ENCODE measurements at places on chromosomes 1 and 21. TPM values are rescaled to one million over a fixed set of nuclear protein-coding genes. Genes with fewer than 3 reads are reported as not detected.

DNA sequence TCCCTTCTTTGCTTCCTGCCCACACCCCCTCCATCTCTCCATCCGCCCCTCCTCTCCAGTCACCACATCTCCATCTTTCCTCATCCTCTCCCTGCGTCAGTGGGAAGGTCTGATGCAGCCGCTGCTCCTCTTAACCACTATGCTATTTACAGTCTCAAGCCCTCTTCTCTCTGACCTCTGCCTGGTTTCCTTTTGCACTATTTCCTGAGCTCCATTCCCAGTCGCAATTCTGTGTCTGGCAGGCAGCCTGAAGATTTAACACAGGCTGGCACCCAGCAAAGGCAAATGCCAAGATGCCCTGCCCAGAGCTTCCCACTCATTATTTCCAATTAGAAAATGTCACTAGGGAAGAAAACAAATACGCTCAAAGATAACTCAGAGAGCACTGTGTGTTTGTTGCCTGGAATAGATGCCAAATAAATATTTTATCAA, 89.6 kb upstream of the LPGAT1 start:
- no peaks in the 10 kb centered on the region for H3K36me3 ChIP-seq
- no peak overlapping the region for H3K4me3 ChIP-seq
- no peaks in the 10 kb centered on the region for H3K4me1 ChIP-seq
- H3K27me3 ChIP-seq = no peaks in the 10 kb centered on the region
- peak; percentile 73 for DNase-seq

- no peak for DNase-seq
- H3K36me3 ChIP-seq = no peaks in the 10 kb centered on the region
- H3K4me3 ChIP-seq = no peak overlapping the region
- H3K27ac ChIP-seq = no peak overlapping the region
These were observed 108.0 kb downstream of the NRIP1 start for GRCh38 chr21:14956807-14957206.

DNA sequence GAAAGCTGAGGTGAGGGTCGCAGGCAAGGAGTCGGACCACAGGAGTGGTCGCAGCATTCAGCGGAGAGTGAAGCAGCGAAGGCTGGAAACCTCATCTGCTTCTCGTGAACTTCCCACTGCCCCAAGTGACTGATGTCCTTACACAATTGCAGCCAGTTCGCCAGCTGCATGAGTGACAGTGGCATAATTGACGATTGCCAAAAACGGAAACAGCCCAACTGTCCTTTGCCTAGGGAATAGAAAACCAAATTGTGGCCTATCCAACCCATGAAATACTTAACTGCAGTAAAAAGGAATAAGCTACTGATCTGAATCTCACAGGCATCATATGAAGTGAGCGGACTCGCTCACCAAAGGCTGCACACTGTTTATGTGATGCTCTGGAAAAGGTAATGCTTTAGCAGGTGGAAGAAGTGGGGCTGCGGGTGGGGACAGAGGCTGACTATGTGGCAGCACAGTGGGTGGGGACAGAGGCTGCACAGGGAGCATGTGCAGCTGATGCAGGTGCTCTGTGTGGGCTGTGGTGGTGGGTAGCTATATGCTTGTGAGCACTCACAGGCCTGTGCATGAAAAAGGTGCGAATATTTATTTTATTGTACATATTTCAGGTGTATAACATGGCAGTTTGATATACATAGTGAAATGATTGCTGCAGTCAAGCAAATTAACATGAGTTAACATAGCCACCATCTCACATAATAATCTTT, 4.2 kb upstream of the NLRP3 start:
- no peak overlapping the region for H3K4me3 ChIP-seq
- no peaks in the 10 kb centered on the region for H3K4me1 ChIP-seq
- no peaks in the 10 kb centered on the region for H3K27me3 ChIP-seq
- no peak for DNase-seq
- H3K36me3 ChIP-seq = no peaks in the 10 kb centered on the region

GRCh38 chr1:198756470-198756869, 117.6 kb downstream of the PTPRC start:
- no peaks in the 10 kb centered on the region for H3K36me3 ChIP-seq
- no peak overlapping the region for H3K4me3 ChIP-seq
- no peaks in the 10 kb centered on the region for H3K4me1 ChIP-seq
- peaks cover 2% of the 10 kb centered on the region for H3K27me3 ChIP-seq

The RHD gene
- total RNA-seq = not detected

The POGZ gene
- total RNA-seq = 96.0 TPM

The RTCA gene
- total RNA-seq = 26.6 TPM

- no peaks in the 10 kb centered on the region for H3K36me3 ChIP-seq
- H3K27ac ChIP-seq = no peak overlapping the region
- DNase-seq = peak; percentile 62
- H3K27me3 ChIP-seq = no peaks in the 10 kb centered on the region
- no peak overlapping the region for H3K4me3 ChIP-seq
These were observed 158.2 kb upstream of the KLHDC7A start for GRCh38 chr1:18322368-18323032.

The LRRC53 gene
- not detected for total RNA-seq

DNA sequence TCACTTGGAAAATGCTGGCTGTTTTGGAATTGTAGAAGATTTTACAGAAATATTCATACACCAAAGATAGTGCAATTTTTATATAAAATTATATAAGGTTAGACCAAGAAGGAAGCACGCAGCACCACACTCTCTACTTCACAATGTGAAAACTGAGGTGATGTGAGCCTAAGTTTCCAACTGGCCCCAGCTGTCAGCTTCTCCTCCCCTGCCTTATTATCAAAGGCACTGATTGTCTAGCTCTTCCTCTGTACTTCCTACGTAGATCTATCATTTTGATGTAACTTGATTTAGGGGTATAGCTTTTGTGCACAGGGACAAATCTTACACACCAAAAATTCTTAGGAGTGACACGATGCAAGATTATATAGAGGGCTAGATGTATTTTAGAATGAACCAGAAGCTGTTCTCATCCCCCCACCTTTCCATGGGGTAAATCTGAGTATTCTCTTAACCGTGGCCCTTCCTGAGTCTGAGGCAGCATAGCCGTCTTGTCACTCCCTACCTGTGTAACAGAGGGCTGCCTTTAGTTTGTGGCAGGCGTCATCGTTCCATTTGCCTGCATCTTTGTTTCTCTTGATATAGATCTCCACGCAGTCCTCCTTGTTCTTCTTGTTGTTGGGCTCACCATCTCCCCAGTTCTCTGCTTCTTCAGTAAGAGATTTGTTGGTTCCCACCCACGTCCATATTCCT, 3.4 kb downstream of the SELL start:
- no peaks in the 10 kb centered on the region for H3K27me3 ChIP-seq
- no peak overlapping the region for H3K27ac ChIP-seq
- H3K4me3 ChIP-seq = no peak overlapping the region
- no peak for DNase-seq
- no peaks in the 10 kb centered on the region for H3K4me1 ChIP-seq

GRCh38 chr1:107184888-107185287, 44.0 kb downstream of the NTNG1 start:
- H3K4me1 ChIP-seq = no peaks in the 10 kb centered on the region
- no peak overlapping the region for H3K27ac ChIP-seq
- H3K4me3 ChIP-seq = no peak overlapping the region
- H3K27me3 ChIP-seq = no peaks in the 10 kb centered on the region

- H3K4me1 ChIP-seq = peaks cover 2% of the 10 kb centered on the region
- H3K4me3 ChIP-seq = no peak overlapping the region
- DNase-seq = no peak
- H3K36me3 ChIP-seq = no peaks in the 10 kb centered on the region
- no peaks in the 10 kb centered on the region for H3K27me3 ChIP-seq
These were observed 54.2 kb downstream of the JAK1 start for GRCh38 chr1:64912191-64912590.

DNA sequence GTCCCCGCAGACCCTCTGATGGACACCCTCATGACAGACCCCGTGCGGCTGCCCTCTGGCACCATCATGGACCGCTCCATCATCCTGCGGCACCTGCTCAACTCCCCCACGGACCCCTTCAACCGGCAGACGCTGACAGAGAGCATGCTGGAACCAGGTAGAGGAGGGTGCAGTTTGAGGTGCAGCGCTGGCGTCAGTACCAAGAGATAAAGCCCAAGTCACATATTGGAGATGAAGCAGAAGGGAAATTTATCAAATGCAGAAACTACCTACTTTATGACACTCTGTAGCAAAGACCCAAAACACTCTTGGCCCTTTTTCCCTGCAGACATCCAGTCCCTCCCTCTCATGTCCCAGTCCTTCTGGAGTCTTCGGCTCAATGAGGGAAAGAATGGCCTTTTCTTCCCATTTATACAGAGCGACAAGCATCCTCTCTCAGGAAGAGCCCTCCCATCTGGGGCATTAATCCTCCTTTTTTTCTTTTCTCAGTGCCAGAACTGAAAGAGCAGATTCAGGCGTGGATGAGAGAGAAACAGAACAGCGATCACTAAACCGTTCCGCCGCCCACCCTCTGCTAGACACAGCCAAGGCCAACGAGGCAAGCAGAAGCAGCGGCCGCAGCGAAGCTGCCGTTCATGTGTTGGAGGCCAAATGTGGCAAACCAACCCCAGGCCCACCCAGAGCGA, 30.8 kb upstream of the KIF1B start:
- DNase-seq = no peak
- no peak overlapping the region for H3K4me3 ChIP-seq
- no peaks in the 10 kb centered on the region for H3K36me3 ChIP-seq
- H3K4me1 ChIP-seq = no peaks in the 10 kb centered on the region
- no peaks in the 10 kb centered on the region for H3K27me3 ChIP-seq

DNA sequence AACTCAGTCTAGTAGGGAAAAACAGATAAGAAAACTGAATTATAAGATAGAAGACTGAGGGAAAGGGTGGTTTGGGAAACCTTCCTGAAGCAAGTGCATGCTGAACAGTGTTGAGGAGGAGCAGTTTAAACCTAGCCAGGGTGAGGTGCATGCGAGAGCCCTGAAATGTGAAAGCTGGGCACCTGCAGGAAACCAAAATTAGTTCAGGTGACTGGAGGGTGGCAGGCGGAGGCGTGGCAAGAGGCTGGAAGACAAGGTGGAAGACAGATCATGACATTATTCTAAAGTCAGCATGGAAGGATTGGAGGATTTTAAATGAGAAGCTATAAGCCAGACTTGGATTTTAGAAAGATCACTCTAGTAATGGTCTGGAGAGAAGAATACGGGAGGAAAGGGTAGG, 75.1 kb downstream of the CACNA1E start:
- H3K36me3 ChIP-seq = no peaks in the 10 kb centered on the region
- no peak for DNase-seq
- no peak overlapping the region for H3K4me3 ChIP-seq
- no peak overlapping the region for H3K27ac ChIP-seq

GRCh38 chr1:150966011-150966410, 8.6 kb downstream of the CERS2 start:
- H3K27ac ChIP-seq = no peak overlapping the region
- peak; percentile 12 for DNase-seq
- H3K4me1 ChIP-seq = no peaks in the 10 kb centered on the region
- H3K36me3 ChIP-seq = peaks cover 25% of the 10 kb centered on the region
- H3K4me3 ChIP-seq = no peak overlapping the region
- H3K27me3 ChIP-seq = no peaks in the 10 kb centered on the region

DNA sequence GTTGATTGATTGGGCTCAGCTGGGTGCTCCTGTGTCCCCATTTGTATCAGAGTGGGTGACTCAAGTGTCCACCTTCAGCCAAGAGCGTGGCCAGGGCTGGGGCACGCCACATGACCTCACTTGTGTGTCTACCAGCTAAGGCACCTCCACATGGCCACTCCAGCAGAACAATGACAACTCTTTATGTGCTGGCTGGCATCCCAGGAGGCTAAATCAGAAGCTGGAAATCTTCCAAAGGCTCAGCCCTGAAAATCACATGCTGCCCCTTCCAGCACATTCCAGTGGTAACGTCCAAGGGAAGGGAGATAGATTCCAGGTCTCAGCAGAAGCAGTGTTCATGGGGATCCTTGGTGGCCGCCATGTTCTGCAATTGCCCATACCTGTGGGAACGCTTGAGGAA, 585.5 kb downstream of the AJAP1 start:
- DNase-seq = no peak
- no peak overlapping the region for H3K4me3 ChIP-seq
- no peak overlapping the region for H3K27ac ChIP-seq
- H3K27me3 ChIP-seq = no peaks in the 10 kb centered on the region
- H3K36me3 ChIP-seq = no peaks in the 10 kb centered on the region

The S100A8 gene
- 83.5 TPM for total RNA-seq

GRCh38 chr1:21665711-21666575, 3.2 kb downstream of the RAP1GAP start:
- H3K27ac ChIP-seq = no peak overlapping the region
- DNase-seq = no peak
- no peaks in the 10 kb centered on the region for H3K27me3 ChIP-seq
- no peaks in the 10 kb centered on the region for H3K36me3 ChIP-seq

GRCh38 chr1:18938008-18938706, 18.3 kb downstream of the IFFO2 start:
- peaks cover 7% of the 10 kb centered on the region for H3K4me1 ChIP-seq
- H3K27ac ChIP-seq = no peak overlapping the region
- H3K4me3 ChIP-seq = no peak overlapping the region
- no peak for DNase-seq

DNA sequence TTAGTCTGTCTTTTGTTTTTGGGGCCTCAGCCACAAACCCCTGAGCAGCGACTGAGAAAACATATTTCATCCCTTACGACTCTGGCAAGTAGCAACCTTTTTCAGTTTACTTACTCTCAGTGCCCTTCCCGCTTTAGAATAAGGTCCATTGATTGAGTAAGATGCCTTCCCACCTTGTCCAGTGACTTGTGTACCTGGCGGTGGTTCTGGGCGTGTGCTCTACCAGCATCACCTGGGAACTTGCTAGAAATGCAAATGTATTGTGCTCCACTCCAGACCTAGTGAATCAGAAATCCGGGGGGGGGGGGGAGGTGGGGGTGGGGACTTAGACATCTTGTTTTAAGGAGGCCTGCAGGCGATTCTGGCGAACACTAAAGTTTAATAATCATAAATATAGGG, 72.1 kb downstream of the S1PR1 start:
- H3K4me3 ChIP-seq = no peak overlapping the region
- no peaks in the 10 kb centered on the region for H3K27me3 ChIP-seq
- no peaks in the 10 kb centered on the region for H3K36me3 ChIP-seq
- no peak for DNase-seq
- H3K4me1 ChIP-seq = no peaks in the 10 kb centered on the region

- no peaks in the 10 kb centered on the region for H3K4me1 ChIP-seq
- H3K36me3 ChIP-seq = peaks cover 14% of the 10 kb centered on the region
- DNase-seq = no peak
- H3K4me3 ChIP-seq = no peak overlapping the region
- no peak overlapping the region for H3K27ac ChIP-seq
These were observed 17.7 kb downstream of the ATAD3B start for GRCh38 chr1:1489231-1489630.
